ENCODE measurements at places on chromosomes 1 and 21.

DNA sequence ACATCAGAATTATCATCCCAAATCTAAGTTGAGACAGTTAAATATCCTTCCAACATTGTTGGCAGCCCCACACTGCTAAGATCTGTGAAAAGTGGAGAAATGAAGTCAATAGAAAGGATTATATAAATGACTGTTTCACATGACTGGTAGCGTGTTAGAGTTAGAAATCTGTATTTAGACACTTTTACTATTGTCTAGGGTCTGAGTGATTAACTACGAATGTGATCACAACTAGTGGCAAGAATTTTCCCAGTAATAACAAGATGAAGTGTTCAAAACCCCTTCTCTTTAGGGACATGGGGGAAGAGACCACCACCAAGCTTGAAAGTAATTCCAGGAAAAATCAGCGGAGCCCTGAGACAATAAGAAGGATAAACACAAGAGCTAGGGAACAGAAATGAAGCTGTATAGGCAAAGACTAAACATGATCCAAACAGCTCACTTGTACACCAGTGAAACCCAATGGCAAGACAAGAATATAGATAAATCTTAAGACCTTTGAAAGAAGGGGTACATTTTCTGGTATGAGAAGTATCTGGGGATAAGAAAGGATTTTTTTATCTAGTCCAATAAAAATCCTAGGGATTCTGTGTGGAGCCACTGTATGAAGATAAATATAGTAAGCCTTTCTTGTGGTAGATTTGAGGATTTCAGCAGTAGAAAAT is 646.6 kb upstream of the USP24 start:
- DNase-seq = no peak

DNA sequence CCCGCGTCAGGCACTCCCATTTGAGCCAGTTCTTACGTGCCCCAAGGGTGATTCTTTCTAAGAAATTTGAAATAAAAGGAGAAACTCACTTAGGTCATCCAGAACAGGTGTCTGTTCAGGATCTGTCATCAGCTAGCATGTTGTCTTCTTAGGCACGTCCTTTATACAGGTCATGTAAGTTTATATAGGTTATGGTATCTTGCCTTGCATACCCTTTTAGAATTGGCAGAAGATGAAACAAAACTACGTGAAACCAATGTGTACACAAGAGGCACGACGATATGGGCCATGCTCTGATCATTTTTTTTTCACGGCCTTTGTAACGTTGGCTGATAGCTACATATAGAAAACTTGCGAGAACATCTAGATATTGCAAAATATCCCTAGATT is 579 bp upstream of the GTF2B start:
- no peak for DNase-seq

- DNase-seq = no peak
These were observed 15.1 kb downstream of the CASP9 start for GRCh38 chr1:15508700-15509487.

GRCh38 chr1:118958937-118959631 is 29.1 kb downstream of the TBX15 start:
- DNase-seq = no peak

- no peak for DNase-seq
These were observed 22.9 kb upstream of the GFI1 start for GRCh38 chr1:92509619-92510018.

DNA sequence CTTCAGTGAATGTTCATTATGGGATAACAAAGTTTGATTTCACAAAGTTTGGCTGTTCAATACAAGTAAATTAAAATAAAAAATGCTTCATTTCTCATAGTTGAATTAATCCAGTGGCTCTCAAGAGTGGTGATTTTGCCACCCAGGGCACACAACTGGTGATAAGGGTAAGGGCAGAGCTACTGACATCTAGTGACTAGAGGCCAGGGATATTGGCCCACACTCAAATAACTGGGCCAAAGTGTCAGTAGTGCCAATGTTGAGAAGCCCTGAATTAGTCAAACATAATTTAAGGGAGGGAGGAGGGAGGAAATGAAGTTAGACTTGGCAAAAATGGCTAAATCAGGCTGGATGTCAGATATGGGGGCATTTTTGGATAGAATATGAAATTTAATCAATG is 880.5 kb upstream of the ADGRL4 start:
- DNase-seq = no peak

DNA sequence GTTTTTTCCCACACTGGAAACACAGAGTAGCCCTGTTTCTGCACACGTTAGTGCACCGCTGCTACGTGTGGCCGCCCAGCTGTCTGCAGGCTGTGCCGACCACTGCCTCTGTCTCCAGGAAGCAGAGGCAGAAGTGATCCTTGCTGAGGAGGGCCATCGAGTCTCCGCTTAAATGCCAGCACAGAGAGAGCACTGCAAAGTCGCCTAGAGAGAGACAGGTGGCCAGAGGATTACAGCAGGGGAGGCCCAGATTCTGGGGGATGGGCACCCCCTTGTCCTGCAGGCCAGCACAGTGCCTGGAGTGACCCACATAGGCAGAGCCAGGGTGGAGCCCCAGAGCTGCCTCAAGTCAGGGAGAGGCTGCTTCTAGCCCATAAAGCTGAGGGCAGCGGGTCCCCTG is 6.1 kb downstream of the TPRG1L start:
- no peak for DNase-seq

DNA sequence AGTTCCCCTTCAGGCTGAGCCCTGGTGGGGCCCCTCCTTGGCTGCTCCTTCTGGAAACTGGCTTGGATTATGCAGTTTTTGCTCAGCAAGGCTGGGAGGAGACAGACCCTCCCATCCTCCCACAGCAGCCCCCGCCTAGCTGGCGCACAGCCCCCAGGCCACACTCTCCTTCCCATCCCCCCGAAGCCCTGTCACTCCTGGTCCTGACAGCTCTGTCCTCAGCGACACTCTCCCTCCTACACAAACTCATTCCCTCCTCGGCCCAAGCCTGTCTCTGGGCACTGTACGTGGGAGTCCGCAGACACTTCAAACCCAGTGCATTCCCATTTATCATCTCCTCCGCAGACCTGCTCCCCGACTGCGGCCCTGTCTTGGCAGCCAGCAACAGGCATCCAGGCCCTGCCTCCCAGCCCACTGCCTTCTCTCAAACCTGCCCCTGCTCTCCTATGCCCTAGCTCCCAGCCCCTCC is 25.0 kb upstream of the EPHB2 start:
- no peak for DNase-seq

GRCh38 chr21:27740084-27740483 is 773.2 kb upstream of the ADAMTS5 start:
- DNase-seq = no peak

GRCh38 chr1:8822373-8823294 is 5.2 kb upstream of the RERE start:
- no peak for DNase-seq

DNA sequence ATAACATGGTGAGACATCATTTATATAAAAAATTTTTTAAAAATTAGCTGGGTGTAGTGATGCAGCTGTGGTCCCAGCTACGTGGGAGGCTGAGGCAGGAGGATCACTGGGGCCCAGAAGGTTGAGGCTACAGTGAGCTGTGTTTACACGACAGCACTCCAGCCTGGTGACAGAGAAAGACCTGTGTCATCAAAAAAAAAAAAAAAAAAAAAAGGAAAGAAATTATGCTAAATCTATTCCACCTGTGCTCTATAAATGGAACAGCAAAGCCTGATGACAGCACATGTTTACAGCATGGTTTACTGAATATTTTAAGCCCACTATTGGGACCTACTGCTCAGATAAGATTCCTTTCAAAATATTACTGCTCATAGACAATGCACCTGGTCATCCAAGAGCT is 217.6 kb downstream of the PRDM2 start:
- no peak for DNase-seq

GRCh38 chr1:172638885-172639831 is 19.7 kb upstream of the FASLG start:
- peak; percentile 64 for DNase-seq

Measured in CD4-positive, alpha-beta T cell treated with Interferon alpha-2 for 1 hour (primary cell).